Left renal cortex interstitium (tissue), 4 donors: ENCODE measurements at places on chromosomes 12 and 14.

- no peak for DNase-seq
Measured at GRCh38 chr12:129901254-129901653, 2.6 kb downstream of the TMEM132D start.

DNA sequence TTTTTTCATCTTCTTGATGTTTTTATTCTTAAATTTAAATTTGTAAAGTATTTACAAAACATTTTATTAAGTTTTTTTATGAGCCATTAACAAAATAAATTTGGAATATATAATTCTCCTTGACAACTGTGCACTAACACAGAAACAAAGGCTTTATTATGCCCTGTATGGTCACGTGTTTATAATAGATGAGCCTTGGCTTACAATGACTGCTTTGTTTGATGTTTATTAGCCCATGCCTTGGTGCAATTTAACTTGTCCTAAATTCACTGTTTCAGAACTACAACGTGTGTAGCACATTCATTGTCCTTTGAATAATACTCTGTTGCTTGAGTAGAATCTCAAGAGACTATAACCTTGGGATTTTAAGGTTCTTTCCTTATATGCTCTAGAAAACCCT, 59.8 kb downstream of the CNTN1 start:
- DNase-seq, result no peak

DNA sequence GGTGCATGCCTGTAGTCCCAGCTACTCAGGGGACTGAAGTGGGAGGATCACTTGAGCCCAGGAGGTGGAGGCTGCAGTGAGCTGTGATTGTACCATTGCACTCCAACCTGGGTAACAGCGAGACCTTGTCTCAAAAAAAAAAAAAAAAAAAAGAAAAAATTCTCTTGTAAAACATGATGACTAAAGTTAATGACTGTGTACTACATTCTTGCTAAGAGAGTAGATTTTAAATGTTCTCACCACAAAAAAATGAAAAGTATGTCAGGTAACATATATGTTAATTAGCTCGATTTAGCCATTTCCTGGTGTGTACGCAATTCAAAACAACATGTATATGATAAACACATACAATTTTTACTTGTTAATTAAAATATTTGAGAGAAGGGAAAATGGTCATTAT, 480.7 kb upstream of the RGS6 start:
- no peak for DNase-seq

DNA sequence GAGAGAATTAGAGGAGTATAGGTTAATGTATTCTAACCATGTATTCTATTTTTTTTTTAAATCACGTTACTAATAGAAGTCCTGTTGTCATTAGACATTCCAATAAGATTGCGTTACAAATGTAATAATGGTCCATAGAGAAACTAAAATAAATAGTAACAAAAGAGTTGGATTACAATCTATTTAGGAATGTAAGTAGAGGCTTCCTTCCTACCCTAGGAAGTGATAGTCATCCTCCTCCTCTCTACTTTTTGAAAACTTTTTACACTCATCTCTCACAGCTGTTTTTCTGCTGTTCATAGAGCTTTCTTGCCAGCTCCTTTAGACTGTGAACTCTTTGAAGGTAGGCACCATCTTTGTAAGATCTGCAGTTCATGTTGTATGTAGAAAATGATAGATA, 23.6 kb downstream of the TRHDE start:
- no peak for DNase-seq

DNA sequence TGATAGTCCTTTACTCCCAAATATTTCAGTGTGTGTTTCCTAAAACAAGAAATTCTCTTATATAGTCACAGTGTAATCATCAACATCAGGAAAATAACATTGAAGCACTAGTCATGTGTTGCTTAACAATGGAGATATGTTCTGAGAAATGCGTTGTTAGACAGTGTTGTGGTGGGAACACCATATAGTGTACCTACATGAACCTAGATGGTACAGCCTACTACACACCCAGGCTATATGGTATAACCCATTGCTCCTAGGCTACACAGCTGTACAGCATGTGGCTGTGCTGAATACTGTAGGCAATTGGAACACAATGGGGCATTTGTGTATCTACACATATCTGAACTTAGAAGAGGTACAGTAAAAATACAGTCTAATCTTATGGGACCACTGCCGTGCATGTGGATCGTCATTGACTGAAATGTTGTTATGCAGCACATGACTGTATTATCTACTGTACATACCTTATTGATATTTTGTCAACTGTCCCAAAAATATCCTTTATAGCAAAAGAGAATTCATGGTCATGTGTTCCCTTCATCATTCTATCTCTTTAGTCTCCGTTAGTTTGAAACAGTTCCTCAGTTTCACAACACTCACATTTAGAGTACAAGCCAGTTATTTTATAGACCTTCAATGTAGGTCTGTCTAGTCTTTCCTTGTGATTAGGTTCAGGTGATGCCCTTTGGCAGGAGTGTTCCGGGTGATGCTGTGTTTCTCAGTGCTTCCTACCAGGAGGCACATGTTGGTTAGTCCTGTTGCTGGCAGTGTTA, 109.7 kb downstream of the SLC25A47 start:
- DNase-seq, result no peak

- DNase-seq, result no peak
Measured at GRCh38 chr12:111173836-111174235, 195.1 kb downstream of the PHETA1 start.

- no peak for DNase-seq
Measured at GRCh38 chr12:131441060-131441396, 269.9 kb upstream of the SFSWAP start.

DNA sequence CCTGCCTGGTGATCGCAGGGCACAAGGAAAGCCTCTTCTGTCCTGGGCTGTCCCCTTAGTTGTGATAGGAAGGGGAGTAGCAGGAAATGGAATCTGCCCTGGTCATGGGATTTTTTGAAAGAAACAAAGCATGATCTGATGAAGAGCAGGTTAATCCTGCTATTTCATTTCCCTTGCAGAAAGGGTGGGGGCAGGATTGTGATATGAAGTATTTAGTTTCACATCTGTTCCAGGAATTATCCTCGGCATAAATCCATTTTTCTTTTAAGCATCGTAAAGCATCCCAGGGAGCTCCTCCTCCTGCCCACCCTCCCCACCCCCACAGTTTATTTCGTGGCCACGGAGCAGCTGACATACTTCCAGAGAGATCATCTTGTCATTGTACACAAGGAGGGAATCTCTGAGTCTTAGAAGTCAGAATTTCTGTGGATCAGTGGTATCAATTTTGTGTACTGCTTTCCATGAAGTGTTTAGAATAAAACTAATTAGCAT, 53.1 kb downstream of the TGFB3 start:
- no peak for DNase-seq

DNA sequence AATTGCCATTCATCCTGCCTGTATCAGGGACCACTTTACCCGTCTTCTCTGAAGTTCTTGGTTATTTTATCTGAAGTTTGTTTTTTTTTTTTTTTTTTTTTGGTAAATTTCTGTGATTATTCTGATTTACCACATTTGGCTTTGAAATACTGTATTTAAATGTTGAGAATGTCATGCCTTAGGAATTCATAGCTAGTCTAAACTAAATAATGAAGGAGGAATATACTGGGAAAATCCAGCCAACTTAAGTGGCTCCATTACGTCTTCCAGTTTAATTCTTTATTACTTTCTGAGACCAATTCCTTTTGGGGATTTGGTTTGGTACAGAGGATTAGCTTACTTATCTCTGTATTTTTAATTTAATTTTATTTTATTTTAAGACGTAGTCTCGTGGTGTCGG, 60.3 kb upstream of the KCNMB4 start:
- no peak for DNase-seq
